ENCODE measurements at places on chromosomes 6 and 20.
A peak's percentile ranks its signal among the peaks of the same experiment; 100 is the strongest.

- no peak for DNase-seq
Measured at GRCh38 chr6:149751239-149751638, 1.7 kb downstream of the PCMT1 start.

DNA sequence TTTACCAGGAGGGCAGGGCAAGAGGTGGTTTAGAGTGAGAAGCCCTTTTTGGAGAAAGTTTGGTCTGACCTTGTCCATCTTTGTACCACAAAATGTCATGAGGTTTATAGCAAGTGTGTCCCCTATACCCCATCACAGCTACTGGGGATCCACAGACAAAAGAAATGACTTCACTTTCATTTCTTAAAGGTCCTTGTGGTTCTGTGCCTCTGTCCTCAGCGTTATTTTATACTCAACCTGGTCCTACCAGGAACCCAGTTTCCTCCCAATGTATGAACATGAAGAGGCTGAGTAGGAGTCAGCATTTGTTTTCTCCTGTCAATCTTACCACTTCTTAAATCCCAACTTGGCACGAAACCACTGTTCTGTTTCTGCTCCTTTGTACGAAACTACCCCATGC is 157.6 kb downstream of the NFATC2 start:
- no peak for DNase-seq

- DNase-seq: no peak
Measured at GRCh38 chr6:22008248-22008836, 288.5 kb downstream of the PRL start.

DNA sequence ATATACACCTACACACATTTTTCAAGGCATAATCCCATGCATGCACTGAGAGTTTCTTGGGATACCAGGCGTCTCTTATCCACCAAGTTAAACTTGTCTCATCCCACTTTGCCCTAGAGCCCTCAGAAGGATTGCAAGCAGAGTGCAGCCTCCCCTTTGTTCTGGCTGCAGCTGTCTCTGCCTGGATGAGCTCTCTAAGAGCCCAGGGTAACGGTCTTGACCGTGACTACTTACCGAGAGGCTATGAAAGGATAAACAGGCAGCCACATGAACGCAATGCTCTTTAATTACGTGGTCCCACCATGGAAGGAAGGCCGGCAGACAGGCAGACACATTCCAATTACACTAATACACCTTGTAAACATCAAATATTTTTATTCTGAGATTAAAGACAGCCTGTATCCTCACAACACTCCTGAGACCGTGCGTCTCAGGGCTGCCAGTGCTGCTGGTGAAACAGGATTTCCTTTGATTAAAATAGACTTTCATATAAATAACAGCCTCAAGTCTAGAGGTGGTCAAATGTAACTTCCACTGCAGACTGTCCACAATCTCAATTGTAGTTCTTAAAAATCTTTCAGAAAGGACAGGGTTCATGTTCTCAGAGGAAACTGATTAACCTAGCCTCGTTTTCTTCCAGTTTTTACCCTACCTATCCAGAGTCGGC is 210.0 kb upstream of the PRDM1 start:
- DNase-seq: no peak

- no peak for DNase-seq
Measured at GRCh38 chr20:58774667-58775263, 75.9 kb downstream of the GNAS-AS1 start.

- peak; percentile 50 for DNase-seq
Measured at GRCh38 chr6:15399641-15400470, 154.0 kb downstream of the JARID2 start.

- DNase-seq: no peak
Measured at GRCh38 chr6:170210026-170210390, 80.9 kb downstream of the DLL1 start.

DNA sequence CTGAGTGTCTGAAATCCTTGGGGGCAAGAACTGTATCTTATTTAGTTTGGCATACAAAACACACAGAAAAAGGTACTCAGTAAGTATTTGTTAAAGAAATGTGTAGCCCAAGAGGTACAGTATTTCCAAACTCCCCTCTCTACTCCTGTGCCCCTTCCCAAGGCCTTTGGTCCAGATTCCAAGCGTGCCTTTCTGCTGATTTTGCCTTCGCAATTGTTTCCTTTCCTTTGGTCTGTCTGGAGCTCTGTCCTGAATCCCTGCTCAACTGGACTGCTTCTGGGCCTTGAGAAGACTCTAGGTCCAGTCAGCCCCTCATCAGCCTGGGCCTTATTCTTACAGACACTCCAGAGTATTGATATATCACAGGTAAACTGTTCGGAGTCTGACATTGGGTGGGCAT is 122.2 kb upstream of the SYNCRIP start:
- DNase-seq: no peak

DNA sequence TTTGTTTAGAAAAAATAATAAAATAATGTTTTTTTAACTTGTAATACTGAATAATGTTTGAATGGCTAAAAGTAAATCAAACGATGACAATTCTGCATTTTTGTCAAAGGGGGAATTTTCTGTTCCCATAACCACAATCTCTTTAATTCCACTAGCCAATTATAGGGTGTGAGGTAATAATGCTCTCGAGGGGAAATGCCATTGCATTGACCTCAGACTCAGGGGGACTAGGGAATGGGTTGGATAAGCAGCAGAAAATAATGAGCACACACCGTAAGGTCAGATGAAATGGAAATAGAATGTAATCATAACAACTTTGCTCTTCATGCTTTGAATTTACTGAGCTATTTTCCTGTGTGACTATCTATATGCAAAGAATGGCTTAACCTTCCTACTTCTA is 584.7 kb downstream of the RFPL4B start:
- DNase-seq: no peak

- DNase-seq: peak; percentile 15
Measured at GRCh38 chr6:15457121-15457650, 205.6 kb downstream of the DTNBP1 start.

- peak; percentile 80 for DNase-seq
Measured at GRCh38 chr6:28880894-28881780, 42.6 kb downstream of the TRIM27 start.

DNA sequence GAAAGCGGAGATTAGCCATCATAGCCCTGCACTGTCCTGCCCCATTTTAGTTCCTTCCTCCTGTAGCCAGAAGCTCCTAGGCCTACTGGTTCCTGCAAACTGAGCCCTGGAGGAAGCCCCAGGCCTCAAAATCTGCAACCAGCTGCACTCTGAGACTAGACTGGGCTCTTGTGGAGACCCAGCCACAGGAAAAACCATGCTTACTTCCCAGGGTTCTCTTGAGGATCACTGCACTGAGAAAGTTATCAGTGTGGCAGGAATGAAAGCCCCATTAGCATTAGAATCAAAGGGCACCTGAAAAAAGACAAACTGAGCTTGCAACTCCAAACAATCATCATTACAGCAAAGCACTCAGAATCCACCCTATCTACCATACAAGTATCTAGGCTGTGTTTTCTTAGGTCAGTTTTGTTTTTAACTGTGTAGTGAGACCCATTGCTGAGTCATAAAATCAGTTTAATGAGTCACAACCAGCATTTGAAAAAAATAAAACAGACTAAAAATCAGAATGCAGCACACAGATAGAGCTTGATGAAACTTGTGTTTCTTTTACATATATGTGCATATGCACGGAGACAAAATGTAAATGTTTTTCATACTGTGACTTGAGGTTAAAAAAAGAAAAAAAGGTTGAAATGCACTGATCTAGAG is 91.0 kb downstream of the UNC5CL start:
- DNase-seq: no peak

- no peak for DNase-seq
Measured at GRCh38 chr6:125356884-125357283, 55.1 kb upstream of the HDDC2 start.

GRCh38 chr20:57791966-57792365 is 82.2 kb upstream of the PMEPA1 start:
- DNase-seq: no peak

DNA sequence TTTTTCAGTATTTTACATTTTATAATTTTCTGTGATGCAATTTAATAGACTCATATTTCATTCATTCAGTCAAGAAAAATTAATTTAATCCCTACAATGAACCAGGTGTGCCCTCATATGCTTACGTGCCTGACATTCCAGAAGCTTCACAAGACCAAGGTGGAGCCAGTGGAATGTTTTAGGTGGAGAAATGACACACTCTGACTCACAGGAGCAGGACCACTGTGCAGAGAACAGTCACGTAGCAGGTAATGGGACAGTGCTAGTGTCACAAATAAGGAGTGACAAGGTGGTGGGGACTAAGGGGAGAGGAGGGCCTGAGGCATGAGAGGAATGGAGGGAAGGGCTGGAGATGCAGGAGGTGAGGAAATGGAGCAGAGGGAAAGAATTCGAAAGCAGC is 37.0 kb upstream of the HLA-G start:
- DNase-seq: no peak
